ENCODE measurements at places on chromosomes 5 and 9.

- DNase-seq = no peak
Observed at GRCh38 chr9:259405-260404, 45.0 kb downstream of the DOCK8 start.

DNA sequence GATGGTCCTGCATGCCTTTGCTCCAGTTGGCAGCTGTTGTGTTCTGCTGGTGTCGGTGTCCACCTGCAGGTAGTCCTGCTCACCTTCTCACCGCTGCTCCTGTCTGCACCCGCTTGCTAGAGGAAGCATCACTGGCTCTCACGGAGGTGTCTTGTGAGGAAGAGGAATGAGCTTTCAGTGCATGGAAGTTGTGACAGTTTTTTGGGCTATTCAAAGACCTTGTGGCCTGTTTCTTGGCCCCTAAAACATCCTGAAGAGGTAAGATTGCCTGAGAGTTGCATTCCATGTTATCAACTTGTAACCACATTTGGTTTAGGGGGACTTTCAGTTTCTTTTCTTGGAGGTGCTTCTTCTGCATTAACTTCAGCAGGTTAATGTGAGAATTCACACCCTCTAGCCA lies 85.6 kb downstream of the MACROH2A1 start:
- no peak for DNase-seq

DNA sequence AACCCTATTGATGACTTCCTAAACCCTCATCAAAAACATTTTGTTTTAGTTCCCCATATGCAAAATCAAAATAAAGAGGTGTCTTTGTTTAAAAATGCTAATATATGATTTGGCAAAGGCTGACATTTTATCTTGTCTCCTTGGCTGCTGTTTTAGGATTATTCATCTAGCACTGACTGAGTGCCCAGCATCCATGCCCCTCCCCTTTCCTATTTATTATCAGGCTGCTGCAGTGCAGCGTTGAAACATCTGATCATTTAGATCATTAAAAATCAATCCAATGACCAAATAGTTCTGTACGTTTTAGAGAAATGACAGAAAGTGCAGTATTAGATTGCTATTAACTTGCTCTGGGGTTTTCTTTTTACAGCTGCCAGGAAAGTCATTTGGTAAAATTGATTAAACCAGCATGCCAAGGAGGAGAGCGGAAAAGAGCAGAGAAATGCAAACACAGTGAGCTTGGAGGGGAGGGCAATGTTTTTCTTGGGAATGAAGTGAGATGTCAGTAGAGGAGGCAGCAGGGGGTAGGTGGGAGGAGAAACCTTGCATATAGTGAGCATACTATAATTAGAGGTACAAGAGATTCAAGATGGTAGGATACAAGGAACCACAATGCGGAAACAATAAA lies 286.3 kb downstream of the PDE4D start:
- no peak for DNase-seq

DNA sequence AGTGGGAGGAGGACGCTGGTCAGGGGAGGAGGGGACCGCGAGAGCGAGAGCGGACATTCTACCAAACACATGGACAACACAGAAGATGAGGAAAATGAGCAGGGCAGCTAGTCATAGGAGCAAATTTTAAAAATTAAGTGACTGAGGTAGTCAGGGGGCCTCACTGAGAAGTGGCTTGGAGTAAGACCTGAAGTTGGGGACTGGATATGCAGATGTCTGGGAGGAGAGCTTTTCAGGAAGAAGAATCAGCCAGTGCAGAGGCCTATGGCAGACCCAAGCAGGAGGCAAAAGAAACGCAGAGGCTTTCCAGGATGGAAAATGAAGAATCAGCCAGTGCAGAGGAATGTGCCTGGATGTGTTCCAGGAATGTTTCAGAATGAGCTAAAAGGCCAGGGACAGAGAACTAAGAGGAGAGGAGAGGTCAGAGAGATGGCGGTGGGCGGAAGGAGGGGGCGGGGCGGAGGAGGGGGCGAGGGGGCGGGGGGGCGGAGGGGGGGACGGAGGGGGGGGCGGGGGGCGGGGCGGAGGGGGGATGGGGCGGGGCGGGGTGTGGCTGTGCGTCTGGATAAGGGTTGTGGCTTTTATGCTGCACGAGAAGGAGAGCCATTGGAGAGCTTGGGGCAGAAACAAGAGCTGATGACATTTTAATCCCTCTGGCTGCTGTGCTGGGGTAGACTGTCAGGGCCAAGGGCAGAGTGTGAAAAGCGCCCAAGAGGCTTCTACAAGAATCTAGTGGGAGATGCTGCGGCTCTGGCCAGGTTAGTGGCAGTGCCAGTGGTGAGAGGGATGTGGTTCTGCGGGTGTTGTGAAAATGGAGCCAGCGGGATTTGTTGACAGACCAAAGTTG lies 129.6 kb downstream of the KCNIP1 start:
- DNase-seq = no peak

DNA sequence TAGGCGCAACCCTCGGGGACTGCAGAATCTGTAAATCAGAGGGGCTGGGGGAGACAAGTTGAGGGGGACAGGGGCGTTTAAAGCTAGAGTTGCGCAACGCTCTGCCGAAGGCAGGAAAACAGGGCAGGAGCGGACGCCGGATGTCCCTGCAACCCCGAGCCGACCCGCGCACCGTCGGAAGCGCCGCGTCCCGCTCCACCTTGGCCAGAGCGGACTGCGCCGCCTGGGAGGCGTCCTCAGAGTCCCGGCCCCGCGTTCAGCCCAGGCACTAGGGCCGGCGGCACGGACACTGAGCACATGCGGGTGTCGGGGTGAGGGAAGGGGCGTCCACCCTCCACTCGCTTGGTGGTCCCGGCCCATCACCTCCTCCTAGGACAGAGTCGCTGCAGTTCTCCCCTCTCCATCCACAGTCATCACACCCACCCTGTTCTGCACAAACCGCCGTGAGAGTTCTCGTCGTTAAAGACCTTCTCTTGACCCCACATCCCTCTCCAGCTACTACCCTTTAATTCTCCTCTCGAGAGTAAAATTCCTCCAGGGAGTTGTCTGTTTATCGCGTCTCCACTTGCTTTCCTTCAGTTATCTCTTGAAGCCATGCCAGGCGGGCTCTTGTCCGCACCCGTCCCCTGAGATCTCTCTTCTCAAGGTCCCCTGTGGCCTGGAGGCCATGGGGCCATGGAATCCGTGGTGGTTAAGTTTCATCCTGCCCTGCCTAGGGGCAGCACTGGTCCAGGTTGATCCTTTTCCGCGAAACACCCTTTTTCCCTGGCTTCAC lies 796 bp upstream of the PDLIM7 start:
- no peak for DNase-seq
